ENCODE measurements at places on chromosomes 2 and 18.

DNA sequence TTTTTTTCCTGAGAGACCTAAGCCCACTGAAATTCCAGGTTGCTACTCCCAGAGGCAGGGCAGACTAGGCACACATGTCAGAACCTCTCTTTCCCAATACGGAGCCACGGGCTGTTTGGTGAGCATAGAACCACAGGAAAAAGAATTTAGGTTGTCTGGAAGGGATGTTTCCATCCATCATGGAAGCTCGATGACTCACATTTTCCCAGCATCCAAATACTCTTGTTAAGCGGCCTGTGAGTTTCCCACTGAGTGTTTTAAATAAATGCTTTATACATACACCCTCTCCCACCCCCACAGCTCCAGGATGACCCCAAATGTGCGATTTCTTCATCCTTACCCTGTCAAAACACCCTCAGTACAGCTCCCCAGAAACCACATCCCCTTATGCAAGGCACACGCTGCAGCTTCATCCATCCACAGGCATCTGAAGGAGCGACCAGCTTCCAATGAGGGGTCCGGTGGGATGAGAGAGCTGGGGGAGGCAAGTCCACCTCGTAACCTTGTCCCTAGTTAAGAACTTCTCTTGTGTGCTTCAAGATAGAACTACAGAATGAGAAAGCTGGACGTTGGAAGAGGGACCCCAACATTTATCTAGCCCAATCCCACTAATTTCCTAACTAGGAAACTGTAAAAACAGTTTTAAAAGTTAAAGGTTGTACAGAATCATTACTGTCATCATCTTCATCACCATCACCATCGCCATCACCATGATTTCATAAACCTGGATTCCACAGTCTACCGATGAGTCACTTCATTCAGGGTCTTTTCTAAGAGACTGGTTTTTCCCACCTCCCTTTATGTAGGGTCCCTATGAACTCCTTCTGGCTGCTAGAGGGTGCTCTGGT is 63.5 kb upstream of the FZD7 start:
- no peak for DNase-seq

GRCh38 chr18:34330308-34330707 is 105.6 kb upstream of the NOL4 start:
- no peak for DNase-seq

DNA sequence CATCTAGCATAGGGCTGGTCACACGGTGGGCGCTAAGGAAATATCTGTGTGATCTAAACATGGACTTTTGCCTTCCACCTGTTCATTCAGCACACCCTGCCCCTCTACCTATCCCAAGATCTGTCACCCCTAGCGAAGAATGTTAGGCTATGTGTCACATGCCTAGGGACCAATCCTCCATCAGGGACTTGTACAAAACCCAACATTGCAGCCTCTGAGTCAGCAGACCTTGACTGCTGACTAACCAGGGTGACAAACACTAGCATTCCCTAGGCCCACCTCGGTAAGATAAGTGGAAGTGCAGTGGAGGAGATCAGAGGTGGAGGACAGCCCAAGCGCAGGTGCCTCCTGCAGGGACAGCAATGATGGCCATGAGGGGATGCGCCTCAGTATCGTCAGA is 99.2 kb downstream of the SOX11 start:
- DNase-seq, result no peak

- DNase-seq, result no peak
Observed at GRCh38 chr2:99811544-99811943, 321.7 kb upstream of the REV1 start.

GRCh38 chr2:11094021-11094810 is 61.1 kb upstream of the SLC66A3 start:
- DNase-seq, result no peak

- no peak for DNase-seq
Observed at GRCh38 chr2:162934191-162934590, 95.6 kb upstream of the KCNH7 start.

DNA sequence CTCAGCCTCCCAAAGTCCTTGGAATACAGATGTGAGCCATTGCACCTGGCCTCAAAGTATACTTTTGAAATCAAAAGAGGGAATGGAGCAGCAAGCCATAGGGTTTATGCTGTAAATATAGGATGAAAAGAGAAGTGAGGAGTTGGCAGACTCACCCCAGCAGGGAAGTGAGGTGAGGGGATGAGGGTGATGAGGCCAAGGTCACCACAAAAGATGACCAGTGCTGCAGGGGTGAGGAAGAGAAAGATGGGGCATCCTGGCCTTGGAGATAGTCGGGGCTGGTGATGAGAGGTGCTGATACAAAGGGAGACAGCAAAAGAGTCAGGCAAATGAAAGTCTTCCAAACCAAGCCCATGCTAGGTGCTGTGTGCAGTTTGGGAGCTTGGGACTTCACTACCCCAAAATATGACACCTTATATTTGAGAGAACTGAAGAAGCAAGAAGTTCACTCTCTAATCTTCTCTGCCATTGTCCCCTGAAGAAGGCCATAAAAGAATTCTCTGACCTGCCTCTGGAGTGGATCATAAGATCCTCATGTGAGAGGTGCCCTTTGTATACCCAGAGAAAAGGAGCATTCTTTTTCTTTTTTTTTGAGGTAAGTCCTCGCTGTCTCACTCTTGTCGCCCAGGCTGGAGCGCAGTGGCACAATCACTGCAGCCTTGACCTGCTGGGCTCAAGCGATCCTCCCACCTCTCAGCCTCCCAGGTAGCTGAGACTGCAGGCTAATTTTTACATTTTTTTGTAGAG is 31.0 kb downstream of the TGIF1 start:
- no peak for DNase-seq

- peak; percentile 58 for DNase-seq
Observed at GRCh38 chr2:203871371-203871983, 3.9 kb downstream of the CTLA4 start.

- DNase-seq, result no peak
Observed at GRCh38 chr2:100119235-100119634, 23.2 kb downstream of the AFF3 start.

DNA sequence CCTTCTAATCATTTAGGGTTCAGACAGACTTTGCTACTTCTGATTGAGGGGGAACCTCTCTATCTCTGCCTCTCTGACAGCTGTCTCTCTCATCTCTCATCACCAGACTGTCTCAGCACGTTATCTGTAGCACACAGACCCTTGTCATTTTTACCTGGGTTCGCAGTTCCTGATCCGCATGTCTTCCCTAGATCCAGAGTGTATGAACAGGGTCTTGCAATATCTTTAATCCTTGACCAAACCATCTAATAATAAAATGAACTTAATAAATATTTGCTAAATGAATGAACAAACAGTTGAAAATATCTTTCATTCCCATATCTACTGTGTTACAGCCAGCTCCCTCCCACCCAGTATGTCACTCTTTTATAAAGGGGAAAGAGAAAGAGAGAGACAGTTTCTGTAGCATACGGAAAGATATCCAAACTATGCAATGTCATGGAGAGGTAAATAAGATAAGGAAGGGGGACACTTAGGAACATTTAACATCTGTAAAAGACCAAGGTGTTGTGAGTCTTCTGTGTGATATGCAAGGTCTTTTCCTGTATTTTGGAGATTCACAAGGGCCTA is 507.6 kb downstream of the SUCLG1 start:
- no peak for DNase-seq

- no peak for DNase-seq
Observed at GRCh38 chr2:55403256-55403998, 16.2 kb downstream of the CCDC88A start.

DNA sequence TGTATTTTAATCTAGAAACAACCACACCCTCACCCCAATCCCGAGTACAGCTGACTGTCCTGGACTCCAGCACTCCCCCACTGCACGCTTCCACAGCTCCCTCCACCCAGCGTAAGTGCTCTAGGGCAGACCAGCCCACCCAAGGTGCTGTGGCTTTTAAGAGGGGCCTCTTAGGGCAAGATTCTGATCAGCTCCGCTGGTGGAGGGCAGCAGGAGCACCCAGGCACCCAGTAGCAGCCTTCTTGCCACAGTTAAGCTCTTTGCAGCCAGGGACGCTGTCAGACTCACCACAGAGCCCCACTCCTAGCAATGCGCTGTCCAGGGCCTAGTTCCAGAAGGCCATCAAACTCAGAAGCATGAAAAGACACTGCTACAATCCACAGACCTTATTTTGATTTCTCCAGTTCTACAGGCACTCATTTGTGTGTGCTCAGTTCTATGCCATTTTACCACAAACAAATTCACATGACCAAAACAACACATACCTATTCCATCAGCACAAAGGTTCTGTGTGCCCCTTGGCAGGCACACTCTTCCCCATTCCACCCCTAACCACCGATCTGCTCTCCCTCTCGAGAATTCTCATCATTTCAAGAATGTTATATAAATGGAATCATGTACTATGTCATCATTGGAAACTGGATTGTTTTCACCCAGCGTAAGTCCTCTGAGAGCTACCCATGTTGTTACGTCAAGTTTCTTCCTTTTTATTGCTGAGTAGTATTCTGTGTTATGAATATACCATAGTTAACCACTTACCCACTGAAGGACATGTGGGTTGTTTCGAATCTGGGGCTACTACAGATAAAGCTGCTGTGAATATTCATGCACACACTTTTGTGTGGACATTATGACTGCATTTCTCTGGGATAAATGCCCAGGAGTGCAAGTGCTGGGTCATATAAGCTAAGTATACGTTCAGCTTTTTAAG is 40.4 kb downstream of the PTPN2 start:
- no peak for DNase-seq

- no peak for DNase-seq
Observed at GRCh38 chr2:123163398-123163797, 861.7 kb upstream of the CNTNAP5 start.
